AG10803 (cell line): ENCODE measurements at places on chromosomes 12 and 14.

GRCh38 chr14:25041484-25041883, 8.5 kb downstream of the STXBP6 start:
- DNase-seq = no peak

DNA sequence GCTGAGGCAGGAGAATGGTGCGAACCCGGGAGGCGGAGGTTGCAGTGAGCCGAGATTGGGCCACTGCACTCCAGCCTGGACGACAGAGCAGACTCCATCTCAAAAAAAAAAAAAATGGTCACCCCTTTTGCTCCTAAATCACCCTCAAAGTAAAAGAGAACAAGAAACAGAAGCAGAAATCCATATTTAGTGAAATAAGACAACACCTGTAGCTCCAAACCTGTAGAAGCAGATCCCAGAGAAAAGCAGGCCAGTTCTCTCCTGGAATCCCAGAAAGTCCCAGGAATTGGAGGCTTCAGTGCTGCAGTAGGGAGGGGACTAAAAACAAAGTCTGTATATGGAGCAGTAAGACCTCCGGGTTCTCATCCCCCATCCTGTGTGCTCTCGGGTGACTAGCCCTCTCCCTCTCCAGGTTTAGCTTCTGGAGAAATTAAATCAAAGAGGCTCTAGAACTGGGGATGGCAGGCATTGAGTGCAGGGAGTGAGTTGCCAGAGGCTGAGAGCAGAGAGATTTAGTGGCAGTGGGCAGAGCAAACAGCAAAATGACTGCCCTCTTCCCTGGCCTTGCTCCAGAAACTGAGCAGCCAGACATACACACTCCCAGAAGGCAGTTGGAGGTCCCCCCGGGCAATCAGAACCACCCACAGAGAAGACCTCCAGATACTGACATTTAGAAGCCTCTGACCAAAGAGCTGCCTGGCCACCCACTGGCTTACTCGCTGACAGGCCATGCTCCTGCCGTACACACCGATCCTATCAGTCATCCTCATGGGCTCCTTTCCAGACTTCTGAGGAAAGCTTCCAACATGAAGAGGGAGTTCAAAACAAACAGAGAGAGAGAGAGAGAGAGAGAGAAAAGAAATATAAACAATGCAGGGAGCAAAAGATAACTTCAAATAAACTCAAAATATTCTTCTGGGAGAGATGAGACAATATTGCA, 6.3 kb upstream of the MLXIP start:
- peak; percentile 96 for DNase-seq

DNA sequence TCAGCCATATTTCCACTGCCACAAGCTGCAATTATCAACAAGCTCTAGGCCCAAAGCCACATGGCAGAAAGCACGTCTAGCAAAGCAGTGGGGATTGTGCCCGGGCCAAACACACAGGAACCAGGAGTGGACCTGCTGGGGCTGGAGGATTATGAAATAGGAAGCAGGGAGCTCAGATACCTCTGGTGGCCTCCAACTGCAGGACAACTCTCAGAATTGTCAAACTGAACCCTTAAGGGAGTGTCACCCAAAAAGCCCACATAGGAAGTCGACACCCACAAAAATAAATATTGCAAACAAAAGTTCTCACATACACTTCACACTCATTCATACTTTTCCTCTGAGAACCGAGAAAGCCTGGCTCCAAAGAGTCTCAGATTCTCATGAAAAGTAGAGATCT, 26.1 kb downstream of the KCTD10 start:
- DNase-seq = no peak

GRCh38 chr12:22340143-22340542, 5.6 kb upstream of the ST8SIA1 start:
- no peak for DNase-seq

DNA sequence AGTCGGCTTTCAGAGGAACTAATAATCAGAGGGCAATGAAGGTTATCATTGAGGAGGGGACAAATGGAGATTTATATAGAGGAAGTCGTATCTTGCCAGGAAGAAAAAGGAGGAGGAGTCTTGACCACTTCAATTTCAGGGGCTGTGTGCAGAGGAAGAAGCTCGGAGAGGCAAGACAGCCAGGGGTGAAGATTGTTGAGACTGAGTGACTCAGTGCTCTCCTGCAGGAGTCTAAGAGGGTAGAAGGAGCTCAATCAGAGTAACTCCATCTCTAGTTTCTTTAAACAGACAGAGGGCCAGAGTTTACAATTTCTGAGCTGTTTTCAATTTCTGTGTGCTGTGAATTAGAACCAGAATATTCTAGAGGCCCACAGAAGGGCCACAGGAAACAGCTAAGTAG, 439.3 kb upstream of the PRICKLE1 start:
- no peak for DNase-seq

DNA sequence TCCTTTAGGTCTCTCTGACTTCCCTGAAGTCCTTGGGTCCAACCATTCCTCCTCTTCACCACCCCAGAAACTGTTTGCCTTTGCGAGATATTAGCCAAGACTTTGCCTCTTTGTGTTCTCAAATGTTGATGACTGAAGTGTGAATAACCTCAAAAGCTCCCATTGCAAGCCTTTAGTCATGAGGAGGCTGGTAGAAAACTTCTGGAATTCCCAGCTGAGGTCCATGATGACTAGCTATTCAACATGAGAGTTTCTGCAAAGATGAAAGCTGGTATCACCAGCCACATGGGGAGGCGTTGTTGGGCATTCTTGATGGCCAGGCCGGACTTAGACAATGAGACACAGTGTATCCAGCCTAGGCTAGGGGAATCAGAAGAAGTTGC, 111.7 kb downstream of the TBX5 start:
- peak; percentile 74 for DNase-seq

DNA sequence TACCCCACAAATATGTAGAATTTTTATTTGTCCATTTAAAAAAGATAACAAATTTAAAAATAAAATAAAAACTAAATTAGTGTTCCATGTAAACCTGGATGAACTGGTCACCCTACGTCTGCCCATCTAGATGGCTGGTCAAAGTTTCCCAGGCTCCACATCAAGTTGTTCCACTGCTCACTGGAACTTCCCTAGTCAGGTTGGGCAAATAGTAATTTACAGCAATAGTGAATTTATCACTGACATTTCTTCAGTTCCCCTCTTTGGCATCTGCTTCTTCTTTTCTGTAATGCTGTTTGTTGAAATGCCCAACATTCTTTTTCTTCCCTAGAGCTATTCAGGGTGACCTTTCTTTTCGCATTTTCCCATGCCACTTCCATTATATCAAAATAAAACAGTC, 272.7 kb upstream of the BTG1 start:
- DNase-seq = no peak

- DNase-seq = peak; percentile 58
Measured at GRCh38 chr12:123058980-123059379, 78.5 kb downstream of the ARL6IP4 start.

DNA sequence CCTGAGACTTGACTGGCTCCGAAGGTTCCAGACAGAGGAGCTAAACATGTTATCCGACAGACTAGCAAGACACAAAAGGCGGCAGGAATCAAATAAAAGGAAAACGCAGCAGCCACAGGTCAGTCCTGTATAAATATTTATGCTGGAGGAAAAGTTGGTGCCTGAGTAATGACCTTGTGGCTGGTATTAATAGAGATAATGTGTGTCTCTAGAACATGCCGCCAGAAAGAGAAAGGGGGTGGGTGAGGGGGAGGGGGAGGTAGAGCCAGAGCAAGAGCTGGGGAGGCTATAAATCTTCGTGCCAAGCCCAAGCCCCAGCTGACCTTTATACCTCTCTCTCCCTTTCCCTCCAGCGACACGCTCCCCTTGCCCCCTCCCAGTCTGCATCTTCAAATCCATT, 590.4 kb downstream of the MED13L start:
- no peak for DNase-seq

- DNase-seq = no peak
Measured at GRCh38 chr12:27960821-27961220, 11.7 kb downstream of the PTHLH start.

- DNase-seq = peak; percentile 32
Measured at GRCh38 chr12:2231956-2232355, 179.2 kb downstream of the CACNA1C start.

GRCh38 chr14:29028973-29029582, 262.5 kb downstream of the FOXG1 start:
- no peak for DNase-seq
